Mesothelial cell of epicardium (in vitro differentiated cells): ENCODE measurements at places on chromosomes 13 and 19.

GRCh38 chr19:4891066-4891465, 11.6 kb downstream of the ARRDC5 start:
- no peaks in the 10 kb centered on the region for H3K27me3 ChIP-seq
- H3K36me3 ChIP-seq: no peaks in the 10 kb centered on the region
- no peak overlapping the region for H3K27ac ChIP-seq

DNA sequence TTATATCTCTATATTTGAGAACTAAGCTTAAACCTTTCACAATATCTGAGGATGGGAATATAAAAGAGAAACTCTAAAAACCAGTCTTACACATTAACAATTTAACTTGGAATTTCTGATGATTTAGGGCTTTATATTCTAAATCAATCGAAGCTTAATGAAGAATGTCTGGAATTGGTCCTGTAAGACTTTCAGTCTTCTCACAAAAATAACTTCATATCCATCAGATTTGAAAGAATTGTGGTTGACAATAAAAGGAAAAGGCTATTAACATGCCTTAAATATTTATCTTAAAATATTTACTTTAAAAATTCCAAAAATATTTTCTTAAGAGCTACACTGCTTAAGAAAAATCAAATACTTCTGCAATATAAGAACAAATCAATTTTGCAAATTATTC, 27.3 kb downstream of the MYCBP2 start:
- H3K27me3 ChIP-seq: no peaks in the 10 kb centered on the region
- no peak overlapping the region for H3K4me3 ChIP-seq
- DNase-seq: no peak
- no peak overlapping the region for H3K27ac ChIP-seq
- peaks cover 18% of the 10 kb centered on the region for H3K36me3 ChIP-seq
- peaks cover 41% of the 10 kb centered on the region for H3K4me1 ChIP-seq

GRCh38 chr13:52782471-52783448, 43.1 kb upstream of the CNMD start:
- H3K27ac ChIP-seq: no peak overlapping the region
- peaks cover 6% of the 10 kb centered on the region for H3K4me1 ChIP-seq
- peaks cover 2% of the 10 kb centered on the region for H3K27me3 ChIP-seq
- no peak for DNase-seq
- no peak overlapping the region for H3K4me3 ChIP-seq
- H3K36me3 ChIP-seq: no peaks in the 10 kb centered on the region

GRCh38 chr19:41577144-41577830, 1.3 kb downstream of the CEACAM21 start:
- H3K36me3 ChIP-seq: no peaks in the 10 kb centered on the region
- H3K27me3 ChIP-seq: no peaks in the 10 kb centered on the region
- no peak overlapping the region for H3K4me3 ChIP-seq
- no peak for DNase-seq
- no peak overlapping the region for H3K27ac ChIP-seq
- no peaks in the 10 kb centered on the region for H3K4me1 ChIP-seq

GRCh38 chr13:96575423-96576320, 418.6 kb downstream of the OXGR1 start:
- H3K4me3 ChIP-seq: no peak overlapping the region
- H3K27me3 ChIP-seq: peaks cover 7% of the 10 kb centered on the region
- no peak for DNase-seq
- no peaks in the 10 kb centered on the region for H3K36me3 ChIP-seq

DNA sequence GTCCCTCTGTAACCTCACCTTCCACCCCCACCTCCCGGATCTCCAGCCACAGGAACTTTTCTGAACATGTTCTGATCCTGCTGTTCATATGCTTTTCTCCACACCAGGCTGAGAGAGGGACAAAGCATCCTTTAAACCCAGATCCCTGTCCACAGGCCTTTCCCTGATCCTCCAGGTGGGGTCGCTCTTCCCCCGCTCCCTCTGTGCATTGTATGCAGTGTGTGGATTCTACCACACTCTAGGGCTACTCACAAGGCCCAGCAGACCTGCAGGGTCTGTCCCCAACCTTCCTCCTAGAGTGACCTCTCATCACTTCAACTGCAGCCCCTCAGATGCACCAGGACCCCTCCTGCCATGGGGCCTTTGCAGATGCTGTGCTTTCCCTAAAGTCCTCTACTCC, 1200.6 kb downstream of the UQCRFS1 start:
- H3K36me3 ChIP-seq: no peaks in the 10 kb centered on the region
- H3K27me3 ChIP-seq: peaks cover 2% of the 10 kb centered on the region
- peaks cover 2% of the 10 kb centered on the region for H3K4me1 ChIP-seq
- DNase-seq: no peak
- H3K4me3 ChIP-seq: no peak overlapping the region
- H3K27ac ChIP-seq: no peak overlapping the region

DNA sequence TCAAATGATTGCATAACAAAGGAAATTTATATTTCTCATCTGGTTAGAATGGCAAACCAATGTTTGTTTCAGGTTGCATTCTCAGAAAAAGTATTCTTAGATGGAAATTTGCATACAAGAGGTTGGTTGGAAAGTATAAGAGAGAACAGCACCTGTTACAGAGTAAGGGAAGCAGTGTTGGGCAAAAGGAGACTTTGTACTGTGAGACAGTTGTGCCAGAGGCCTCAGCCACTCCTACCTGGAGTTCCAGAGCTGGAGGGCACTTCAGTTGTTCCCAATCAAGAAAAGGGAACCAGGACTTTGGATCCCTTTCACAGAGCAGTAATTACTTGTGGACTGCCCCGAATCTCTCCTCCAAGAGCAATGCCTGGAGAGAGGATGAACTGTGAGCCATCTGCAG, 81.8 kb downstream of the SPRY2 start:
- no peaks in the 10 kb centered on the region for H3K27me3 ChIP-seq
- H3K27ac ChIP-seq: no peak overlapping the region
- no peak overlapping the region for H3K4me3 ChIP-seq
- no peak for DNase-seq

DNA sequence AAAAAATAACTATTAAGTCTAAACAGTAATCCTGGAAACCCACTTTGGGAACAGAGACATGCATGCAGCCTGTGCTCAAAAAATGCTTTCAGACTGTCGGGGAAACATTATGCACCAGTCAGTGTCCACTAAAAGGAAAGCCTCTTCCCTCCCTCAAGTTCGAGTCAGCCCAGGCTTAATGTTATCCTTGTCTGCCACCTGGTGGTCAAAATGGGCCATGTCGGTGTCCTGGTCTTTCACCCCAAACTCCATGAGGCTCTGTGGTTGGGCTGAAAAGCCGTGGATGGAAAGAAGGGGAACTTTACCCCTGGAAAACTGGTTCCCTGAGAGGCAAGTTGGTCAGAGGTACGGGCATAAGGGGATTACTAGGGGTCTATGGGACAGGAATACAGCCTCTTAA, 88.4 kb upstream of the ZNF492 start:
- no peak overlapping the region for H3K4me3 ChIP-seq
- peaks cover 3% of the 10 kb centered on the region for H3K36me3 ChIP-seq
- H3K27ac ChIP-seq: no peak overlapping the region
- DNase-seq: no peak
- H3K4me1 ChIP-seq: no peaks in the 10 kb centered on the region
- H3K27me3 ChIP-seq: no peaks in the 10 kb centered on the region

GRCh38 chr13:114114006-114114640, 18.3 kb downstream of the RASA3 start:
- H3K27ac ChIP-seq: no peak overlapping the region
- H3K36me3 ChIP-seq: no peaks in the 10 kb centered on the region
- H3K4me1 ChIP-seq: peaks cover 36% of the 10 kb centered on the region
- no peak for DNase-seq
- no peak overlapping the region for H3K4me3 ChIP-seq

DNA sequence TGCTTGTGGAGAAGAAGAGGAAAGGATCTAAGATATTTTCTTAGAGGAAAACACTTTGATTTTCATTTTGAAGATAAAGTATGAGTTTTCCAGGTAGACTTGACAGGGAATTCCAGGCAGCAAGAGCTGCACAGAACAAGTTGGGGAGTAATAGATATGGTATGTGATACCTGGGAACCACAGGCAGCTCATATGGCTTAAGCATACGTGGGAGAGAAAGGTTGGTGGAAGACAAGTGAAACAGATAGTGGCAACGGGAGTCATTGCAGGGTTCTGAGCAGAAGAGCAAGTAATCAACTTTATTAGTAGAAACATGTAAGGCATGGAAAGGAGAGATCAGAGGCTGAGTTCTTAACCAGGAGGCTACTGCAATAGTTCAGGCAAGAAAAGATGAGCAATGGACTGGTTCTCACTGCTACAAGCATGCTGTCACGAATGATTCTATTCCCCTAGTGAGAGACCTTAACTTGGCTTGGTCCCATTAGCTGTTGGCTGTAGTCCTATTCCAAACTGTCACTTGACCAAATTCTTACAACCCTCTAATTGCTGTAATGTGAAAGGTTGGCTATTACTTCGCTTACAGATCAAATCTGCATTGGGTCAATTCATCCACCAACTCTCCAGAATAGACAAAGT, 217.9 kb downstream of the VWA8 start:
- peaks cover 12% of the 10 kb centered on the region for H3K36me3 ChIP-seq
- H3K27ac ChIP-seq: no peak overlapping the region
- no peak for DNase-seq
- H3K4me1 ChIP-seq: no peaks in the 10 kb centered on the region
- H3K4me3 ChIP-seq: no peak overlapping the region
- no peaks in the 10 kb centered on the region for H3K27me3 ChIP-seq
